NCI-H1417 treated with DMSO at 0.1 percent for 48 hours (cell line): ENCODE measurements at places on chromosomes 13 and 19.
A peak's percentile ranks its signal among the peaks of the same experiment; 100 is the strongest.

DNA sequence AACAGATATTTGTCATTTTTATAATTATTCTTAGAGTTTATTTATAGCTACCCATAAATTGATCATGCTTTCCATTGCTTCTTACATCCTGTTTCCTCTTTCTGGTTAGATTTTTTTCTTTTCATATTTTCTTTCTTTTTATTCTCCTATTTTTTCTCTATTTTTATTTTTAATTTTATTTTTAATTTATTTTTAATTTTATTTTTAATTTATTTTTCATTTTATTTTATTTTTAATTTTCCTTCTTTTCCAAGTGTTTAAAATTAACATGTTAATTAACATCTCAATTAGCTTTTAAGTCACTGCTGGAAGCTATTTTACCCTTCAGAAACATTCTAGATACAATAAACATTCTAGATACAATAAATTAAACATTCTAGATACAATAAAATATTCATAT lies 269.6 kb downstream of the B3GLCT start:
- DNase-seq, result no peak

GRCh38 chr13:20105161-20105689 lies 55.6 kb downstream of the GJA3 start:
- no peak for DNase-seq

DNA sequence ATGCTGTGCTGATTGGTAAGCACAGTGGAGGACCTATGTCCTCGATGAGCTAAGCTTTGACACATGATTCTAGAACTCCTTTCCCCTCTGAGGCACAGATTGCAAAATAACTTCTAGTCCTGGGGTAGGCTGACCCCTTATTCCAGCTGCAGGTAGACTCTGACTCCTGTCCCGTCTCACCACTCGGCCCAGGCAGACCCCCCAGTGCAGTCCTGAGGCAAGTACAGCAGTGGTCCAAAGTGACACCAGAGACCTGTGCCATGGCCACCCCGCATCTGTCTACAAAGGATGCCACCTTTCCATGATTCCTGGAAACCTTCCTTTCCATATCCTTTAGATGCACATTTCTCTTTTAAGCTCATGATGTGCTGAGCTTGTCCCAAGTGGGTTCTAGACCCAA lies 482.5 kb downstream of the ZNF536 start:
- no peak for DNase-seq

DNA sequence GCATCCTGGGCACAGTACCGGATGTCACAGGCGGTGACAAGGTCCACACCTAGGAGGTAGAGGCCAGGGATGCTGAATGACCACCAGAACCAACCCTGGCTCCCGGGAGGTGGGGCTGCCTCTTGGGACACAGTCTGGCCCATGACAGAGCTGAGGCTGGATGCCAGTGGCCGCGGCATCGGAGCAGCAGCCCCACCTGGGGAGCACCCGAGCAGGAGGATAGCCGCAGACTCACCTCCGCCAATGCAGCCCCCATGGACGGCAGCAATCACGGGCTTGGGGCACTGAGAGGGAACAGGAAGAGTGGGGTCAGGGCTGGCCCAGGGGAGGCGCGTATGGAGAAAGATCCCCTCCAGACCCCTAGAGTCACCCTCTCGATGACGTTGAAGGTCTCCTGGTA lies 4.3 kb upstream of the LGALS4 start:
- no peak for DNase-seq

- DNase-seq, result no peak
These were observed 112.5 kb downstream of the MYO16 start for GRCh38 chr13:108741930-108742329.

DNA sequence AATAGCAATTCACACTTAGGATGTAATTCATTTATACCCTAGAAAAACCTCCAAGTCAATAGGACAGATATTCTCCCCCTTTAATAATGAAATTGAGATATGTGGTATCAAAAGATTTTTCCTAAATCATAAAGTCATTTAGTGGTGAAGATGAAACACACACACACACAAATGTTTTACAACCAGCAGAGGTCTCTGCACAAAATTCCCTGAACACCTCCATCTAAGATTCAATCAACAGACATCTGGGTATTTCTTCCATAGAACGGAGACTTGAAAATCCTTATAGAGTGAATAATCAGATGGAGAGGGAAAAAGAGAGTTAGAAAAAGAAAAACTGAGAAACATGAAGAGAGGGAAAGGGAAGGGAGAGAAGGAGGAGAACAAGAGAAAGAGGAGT lies 52.8 kb downstream of the MYCBP2 start:
- DNase-seq, result no peak

GRCh38 chr19:50510121-50510670 lies 795 bp downstream of the JOSD2 start:
- no peak for DNase-seq

DNA sequence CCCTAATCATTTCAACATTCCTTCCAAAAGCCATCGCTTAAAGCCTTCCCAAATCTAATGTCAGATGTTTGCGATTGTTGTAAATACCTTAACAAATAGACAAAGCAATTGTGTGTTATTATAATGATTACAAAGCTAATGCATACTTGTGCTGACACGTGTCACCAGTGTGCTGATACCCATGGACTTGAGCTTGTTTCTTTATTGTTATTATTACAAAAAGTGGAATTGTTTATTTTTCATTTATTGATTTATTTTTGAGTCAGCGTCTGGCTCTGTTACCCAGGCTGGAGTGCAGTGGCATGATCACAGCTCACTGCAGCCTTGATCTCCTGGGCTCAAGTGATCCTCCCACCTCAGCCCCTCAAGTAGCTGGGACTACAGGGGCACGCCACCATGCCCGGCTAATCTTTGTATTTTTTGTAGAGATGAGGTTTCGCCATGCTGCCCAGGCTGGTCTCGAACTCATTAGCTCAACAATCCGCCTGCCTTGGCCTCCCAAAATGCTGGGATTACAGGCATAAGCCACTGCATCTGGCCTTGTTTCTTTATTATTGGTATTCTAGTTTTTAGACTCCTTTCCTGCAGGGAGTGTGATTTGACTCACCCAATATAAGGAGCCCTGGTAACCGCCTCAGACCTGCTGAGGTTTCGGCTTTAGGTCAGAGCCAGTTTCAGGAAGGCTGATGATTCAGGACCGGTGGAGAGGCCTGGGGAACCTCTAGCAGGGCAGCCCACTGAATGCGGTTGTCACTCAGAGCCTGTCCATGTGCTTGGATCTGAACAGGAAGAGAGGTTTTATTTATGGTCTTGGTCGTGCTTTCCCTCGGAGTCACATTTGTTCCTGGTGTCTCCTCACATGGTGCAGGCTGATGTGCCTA lies 2.1 kb upstream of the FBXO17 start:
- no peak for DNase-seq

- peak; percentile 73 for DNase-seq
These were observed 793.9 kb upstream of the PCDH20 start for GRCh38 chr13:62209529-62209928.

DNA sequence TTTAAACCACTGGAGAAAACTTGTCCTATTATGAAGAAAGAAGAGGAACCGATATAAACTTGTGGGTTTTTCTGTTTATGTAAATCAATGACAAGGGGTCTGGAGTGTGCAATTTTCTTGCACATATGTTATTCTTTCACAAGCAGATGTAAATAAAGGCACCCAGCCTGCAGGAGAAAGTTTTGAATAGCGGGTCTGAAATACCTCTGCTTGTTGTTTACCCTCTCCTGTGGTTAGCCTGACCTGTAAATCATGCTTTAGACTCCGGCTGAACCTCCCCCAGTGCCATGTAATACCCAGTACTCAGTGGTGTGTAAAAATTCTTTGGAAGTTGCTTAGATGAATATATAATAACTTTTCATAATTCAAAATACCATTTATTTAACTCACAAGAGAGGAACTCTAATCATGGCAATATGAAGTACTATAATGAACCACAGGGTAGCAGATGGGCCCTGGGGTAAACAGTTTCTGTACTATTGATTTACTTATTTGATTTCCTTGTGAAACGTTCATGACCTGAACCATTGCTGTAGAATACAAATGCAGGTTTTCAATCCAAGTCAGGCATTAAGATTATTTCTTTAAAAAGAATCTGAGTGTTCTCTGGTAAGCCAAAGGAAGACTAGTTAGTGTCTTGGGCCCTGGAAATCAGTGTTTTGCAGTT lies 245.1 kb downstream of the LMO7 start:
- no peak for DNase-seq

DNA sequence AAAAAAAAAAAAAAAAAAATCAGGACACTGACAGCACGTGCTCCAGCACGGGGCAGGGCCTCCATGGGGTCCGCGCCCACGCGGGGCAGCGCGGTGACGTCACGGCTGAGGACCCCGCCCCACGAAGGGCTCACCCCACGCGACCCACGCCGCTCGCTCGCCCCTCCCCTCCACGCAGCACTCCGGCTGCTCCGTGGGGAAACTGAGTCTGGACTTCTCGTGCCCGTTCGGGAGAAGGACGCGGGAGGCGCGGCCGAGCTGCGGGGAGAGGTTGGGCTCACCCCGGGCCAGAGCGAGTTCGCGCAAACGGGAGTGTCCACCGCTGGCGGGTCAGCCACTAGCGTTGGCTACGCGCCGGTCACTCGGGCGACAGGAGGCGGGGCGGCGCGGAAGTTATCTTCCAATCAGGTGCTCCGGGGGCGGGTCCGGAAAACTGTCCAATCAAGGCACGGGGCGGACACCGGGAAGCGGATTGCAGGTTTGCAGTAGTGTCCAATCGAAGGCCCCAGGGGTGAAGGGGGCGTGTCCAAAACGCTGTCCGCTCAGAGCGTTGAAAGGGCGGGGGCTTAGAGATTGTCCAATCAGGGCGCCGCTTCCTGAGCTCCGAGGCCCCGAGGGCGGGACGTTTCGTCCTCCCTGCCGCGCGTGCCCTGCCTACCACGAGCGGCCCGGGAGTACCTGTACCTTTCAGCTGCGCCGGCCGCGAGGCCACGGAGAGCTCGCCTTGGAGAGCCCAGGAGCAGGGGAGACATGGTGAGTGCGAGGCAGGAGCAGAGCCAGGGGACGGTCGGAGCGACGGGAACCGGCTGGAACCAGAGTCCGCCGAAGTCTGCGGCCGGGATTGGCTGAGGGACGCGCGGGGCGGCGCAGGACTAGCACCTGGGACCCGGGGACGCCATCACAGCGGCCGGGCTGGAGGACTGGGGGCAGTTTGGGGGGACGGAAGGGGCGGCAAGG lies at the start of gene ZNF57:
Gene ZNF57, plus strand, starts transcription at position 633 of the 957 bp plus-strand sequence. Its CDS starts 118 bp downstream, at position 751.
- DNase-seq, result peak; percentile 95

GRCh38 chr13:52878831-52879230 lies 30.4 kb upstream of the PCDH8 start:
- no peak for DNase-seq

GRCh38 chr13:36418022-36418805 lies 14.1 kb upstream of the CCNA1 start:
- no peak for DNase-seq

DNA sequence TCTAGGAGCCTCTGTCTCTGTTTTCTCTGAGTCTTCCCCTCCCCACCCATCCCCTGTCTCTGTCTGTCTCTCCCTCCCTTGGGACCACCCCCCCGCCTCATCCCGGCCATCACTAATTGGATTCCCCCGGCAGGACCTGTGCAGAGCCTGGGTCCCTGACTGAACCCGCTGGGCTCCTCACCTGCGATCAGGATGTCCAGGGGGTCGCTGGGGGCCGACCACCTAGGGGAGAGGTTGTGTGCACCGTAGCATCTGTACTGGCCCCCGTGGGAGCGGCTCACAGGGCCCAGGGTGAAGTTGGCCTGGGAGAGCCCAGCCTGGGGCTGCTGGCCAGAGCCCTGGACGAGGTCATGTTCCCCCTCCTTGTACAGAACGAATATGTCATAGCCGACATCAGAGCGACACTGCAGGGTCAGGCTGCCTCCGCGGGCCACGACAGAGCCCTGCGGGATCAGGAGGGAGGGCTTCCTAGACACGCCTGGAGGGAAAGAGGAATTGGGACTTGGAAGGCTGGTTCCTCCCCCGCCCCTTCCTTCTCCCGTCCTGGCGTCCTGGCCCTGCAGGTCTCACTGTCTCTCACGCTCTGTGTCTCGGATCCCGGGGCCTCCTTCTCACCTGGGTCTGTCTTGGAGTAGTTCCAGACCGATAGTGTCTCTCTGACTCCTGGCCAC lies 1.8 kb downstream of the LILRB5 start:
- no peak for DNase-seq

DNA sequence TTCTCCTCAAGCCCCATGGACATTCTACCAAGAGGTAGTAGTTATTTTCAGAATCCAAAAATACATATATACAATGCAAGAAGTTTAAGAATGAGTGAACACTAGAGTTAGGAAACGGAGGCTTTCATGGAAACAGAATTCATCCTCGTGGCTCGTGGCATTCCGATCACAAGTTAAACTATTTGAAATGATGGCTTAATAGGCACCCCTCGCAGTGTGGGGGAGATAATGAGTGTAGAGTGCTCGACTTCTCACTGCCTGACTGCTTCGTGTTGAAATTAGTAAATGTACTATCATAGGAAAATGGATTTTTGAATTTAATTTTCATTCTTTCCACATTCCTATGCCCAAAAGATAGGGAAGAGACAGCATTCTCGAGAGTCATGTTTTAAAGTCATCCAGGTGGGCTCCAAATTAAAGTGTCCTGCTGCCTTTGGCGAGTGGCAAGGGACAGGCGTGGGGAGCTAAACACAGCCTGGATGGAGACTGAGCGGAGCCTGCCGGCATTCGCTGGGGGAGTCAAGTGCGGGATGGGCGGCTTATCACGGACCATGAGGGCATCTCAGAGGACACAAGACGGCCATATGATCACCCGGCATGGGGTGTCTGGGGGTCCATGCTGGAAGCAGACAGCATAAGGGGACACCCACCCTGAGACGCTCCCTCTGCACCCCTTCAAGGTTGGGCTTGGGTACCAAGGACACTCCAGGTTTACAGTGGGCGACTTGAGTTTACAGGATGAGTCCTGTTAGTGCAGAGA lies 165.2 kb downstream of the TEX29 start:
- no peak for DNase-seq

DNA sequence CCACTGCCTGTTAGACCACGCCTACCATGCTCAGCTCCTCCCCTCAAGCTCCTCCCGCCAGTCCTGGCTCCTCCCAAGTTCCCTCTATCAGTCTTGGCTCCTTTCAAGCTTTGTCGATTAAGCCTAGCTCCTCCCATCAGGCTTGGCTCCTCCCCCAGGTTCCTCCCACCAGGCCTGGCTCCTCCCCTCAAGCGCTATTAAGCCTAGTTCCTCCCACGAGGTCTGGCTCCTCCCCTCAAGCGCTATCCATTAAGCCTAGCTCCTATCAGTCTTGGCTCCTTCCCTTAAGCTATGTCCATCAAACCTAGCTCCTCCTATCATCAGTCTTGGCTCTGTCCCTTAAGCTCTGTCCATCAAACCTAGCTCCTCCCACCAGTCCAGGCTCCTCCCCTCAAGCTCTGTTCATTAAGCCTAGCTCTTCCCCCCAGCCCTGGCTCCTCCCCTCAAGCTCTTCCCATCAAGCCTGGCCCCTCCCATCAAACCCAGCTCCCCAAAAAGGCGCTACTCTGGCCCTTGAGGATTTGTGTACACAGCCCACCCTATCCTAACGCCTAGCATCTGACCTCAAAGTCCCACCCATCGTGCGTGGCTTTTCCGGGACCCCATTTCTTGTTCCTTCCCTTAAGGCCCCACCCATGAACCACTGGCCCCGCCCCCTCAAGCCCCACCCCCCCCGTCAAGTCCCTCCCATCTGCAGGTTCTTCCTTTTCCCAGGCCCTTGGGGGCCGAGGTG lies 10.0 kb downstream of the CAMSAP3 start:
- DNase-seq, result no peak

- DNase-seq, result peak; percentile 20
These were observed at the start of gene SLC44A2 for GRCh38 chr19:10625003-10625761. Gene SLC44A2, plus strand, starts transcription at chr19:10625553. Its CDS starts 81 bp downstream, at chr19:10625634.

- no peak for DNase-seq
These were observed 106.5 kb downstream of the TEX26 start for GRCh38 chr13:31038834-31039552.

GRCh38 chr19:5663904-5664303 lies 16.4 kb downstream of the MICOS13 start:
- no peak for DNase-seq

- no peak for DNase-seq
These were observed 86.3 kb downstream of the RNASEH2B start for GRCh38 chr13:50995854-50996253.

GRCh38 chr19:15841875-15842569 lies 26.6 kb upstream of the OR10H1 start:
- DNase-seq, result no peak
